ENCODE measurements at places on chromosomes 5 and 9. TPM values are rescaled to one million over a fixed set of nuclear protein-coding genes. Genes with fewer than 3 reads are reported as not detected.

- DNase-seq = peak; percentile 70
Observed at GRCh38 chr5:149265597-149265996, 6.1 kb upstream of the AFAP1L1 start.

Gene FGD3
- not detected for total RNA-seq

Gene TRIM36
- 5.4 TPM for total RNA-seq

GRCh38 chr5:154369682-154370081, 76.1 kb upstream of the SAP30L start:
- peak; percentile 53 for DNase-seq

GRCh38 chr9:113578882-113579282, 115.4 kb downstream of the RGS3 start:
- DNase-seq = peak; percentile 100

DNA sequence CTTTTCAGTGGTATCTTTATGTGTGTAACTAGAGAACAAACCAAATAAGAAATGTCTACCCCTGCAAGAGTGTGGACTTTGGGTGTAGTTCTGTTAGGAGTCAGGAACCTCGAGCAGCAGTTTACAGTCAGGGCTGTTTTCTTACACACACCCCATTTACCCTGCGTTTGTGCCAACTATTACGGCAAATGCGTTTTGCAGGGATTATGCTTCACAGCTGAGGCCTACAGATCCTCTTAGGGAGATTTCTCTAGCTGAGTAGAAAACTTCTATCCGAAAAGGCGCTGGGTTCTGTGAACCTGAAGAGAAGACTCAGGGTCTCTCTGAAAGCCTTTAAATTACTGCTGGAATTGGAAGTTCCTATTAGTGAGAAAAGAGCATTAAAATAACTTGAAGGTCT, 51.4 kb downstream of the ACER2 start:
- no peak for DNase-seq
